ENCODE measurements at places on chromosomes 3 and 15.

GRCh38 chr15:48557335-48557734 lies 88.2 kb downstream of the FBN1 start:
- DNase-seq, result no peak

DNA sequence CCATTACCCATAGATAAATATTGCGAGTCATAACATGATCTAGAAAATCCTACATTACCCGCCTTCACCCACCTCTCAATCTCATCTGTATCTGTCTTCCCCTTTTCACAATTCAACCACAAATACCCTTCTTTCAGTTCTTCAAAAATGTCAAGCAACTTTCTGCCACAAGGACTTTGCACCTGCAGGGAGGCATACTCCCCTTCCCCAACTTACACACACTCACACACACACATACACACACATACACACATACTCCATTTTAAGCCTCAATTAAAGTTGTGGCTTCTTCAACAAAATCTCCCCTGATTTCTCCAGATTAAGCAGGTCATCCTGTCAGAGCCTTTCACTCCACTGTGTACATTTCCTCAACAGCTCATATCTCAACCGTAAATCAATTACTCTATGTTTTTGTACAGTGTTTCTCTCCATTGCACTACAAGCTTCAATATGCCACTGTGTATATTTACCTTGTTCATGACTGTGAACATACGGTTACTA lies 33.1 kb upstream of the CCDC50 start:
- DNase-seq, result no peak

DNA sequence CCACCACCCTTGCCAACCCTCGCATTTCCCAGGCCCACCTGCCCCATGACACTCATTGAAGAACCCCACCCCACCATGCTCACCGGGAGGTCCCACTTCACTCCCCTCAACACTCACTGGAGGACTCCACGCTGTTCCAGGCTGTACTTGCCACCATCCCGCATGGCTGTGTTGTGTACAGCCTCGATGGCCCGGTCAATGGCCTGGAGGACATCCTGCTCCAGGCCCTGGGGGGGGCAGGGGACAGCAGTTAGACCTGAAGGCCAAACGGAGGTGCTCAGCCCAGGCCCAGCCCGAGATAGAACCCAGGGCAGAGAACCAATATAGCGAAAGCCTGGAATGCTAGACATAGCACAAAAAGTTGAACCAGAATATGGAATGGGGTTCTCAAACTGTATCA lies 2.9 kb downstream of the NCKIPSD start:
- DNase-seq, result no peak

DNA sequence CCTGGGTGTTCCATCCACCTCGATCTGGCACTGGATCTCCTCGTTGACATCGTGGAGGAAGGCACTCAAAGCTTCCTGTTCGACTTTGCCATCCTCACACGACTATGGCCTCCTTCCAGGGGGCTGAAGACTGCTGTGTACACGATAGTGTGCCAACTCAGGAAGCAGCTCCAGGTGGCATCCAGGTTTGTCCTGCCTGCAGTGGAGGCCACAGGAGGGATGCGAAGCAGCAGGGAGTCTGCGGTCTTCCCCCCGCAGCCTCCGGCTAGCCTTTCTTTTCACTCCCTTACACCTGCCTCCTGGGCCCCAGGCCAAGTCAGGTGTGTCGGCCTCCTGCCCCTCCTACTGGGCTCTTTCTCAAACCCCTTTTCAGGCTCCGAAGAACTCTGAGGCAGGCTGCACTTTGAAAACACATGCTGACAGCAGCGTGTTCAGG lies 32.2 kb downstream of the SYNM start:
- peak; percentile 23 for DNase-seq

DNA sequence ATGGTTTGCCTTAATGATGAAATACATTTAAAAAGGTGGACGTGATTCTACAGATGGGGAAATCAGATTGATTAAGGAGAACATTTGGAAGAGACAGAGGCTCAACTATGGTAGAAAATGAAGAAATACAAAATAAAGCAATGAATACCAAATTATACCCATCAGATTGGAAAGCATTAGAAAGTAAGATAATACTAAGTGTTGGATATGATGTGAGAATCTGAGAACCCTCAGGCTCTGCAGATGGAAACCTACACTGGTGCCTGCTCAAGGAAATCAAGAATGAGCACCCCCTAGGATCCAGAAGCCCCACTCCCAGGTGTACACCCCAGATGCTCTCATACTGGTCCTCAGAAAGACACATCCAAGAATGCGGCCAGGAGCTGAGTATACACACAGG lies 4.6 kb downstream of the FAM174B start:
- DNase-seq, result no peak

DNA sequence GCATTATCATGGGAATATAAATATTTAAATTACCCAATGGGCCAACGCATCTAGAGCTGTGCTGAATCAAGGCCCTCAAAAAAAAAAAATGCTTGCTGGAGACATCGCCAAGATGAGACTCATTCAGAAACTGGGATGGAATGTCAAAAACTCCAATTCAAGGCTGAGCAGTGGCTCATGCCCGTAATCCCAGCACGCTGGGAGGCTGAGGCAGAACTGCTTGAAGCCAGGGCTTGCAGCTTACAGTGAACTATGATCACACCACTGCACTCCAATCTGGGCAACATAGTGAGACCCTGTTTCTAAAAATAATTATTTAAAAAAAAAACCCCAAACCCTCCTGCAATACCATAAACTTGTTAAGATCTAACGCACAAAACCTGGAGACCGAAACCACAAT lies 3.1 kb upstream of the CACNA1D start:
- no peak for DNase-seq

- DNase-seq, result no peak
Observed at GRCh38 chr3:138455801-138456716, 21.6 kb downstream of the ESYT3 start.

DNA sequence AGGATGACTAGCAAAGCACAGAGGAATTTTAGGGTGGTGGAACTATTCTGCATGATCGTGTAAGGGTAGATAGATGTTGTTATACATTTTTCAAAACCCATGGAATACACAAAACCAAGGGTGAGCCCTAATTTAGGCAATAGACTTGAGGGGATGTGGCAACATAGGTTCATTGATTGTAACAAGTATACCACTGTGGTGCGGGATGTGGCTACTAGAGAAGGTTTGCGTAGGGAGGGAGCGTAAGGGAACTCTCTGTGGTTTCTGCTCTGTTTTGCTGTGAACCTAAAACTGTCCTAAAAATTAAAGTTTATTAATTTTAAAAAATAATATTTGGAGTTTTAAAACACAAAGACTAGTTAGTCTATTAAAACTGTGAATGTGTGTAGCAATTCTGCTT lies 202.8 kb downstream of the PLCL2 start:
- no peak for DNase-seq

DNA sequence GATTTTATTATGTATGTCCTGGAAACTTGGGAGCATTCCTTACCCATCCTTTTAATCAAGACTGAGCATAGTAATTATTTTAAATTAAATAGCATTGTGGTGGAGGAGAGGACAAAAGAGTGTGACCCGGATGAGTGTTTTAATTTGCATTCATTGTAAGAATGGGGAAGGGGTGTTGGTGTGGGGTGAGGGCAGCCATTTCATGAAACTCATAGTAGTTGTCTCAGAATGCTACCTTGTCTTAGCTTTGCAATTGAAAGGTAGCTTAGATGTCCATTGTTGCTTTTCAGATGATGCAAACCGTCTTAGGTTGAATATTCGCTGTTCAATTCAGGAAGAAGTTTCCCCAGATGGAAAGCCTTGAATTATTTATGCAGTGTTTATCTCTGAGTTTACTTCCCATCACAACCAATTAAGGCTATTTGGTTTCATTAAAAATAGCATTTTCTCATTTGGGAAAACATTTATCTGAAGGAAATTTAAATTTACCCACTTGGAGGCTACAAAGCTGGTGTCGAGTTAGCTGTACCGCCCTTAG lies 328.4 kb downstream of the FEZF2 start:
- no peak for DNase-seq

DNA sequence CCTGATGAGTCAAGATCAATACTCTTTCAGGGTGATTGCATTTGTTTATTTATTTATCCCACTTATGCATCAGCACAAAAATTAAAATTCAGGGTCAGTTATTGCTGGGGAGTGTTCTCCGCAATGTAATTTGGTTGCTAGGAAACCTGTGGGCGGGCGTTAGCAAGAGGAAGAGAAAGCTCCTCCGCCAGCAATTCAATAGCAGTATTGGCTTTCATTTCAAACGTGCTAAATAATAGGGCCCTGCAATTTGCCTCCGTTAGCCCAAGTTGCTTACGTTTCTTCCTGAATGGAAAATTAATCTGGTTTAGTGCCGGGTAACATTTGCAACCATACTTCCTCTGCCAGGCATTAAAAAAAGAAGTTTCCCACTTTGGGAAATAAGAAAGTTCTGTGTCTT lies 35.5 kb upstream of the PLCL2 start:
- peak; percentile 37 for DNase-seq
